HCEC 1CT (cell line): ENCODE measurements at places on chromosomes 1 and 21.
A peak's percentile ranks its signal among the peaks of the same experiment; 100 is the strongest.

GRCh38 chr1:186798960-186799688, 29.6 kb upstream of the PLA2G4A start:
- no peak for DNase-seq

- no peak for DNase-seq
These were observed 67.9 kb downstream of the MDM4 start for GRCh38 chr1:204583909-204584632.

- DNase-seq: no peak
These were observed 304.0 kb downstream of the KIF26B start for GRCh38 chr1:245458761-245459174.

- DNase-seq: no peak
These were observed 21.4 kb downstream of the FOXO6 start for GRCh38 chr1:41382480-41383090.

- no peak for DNase-seq
These were observed 5.6 kb downstream of the PPP1R15B start for GRCh38 chr1:204405988-204406387.

- DNase-seq: peak; percentile 89
These were observed 11.1 kb upstream of the MEF2D start for GRCh38 chr1:156511644-156512043.
